ENCODE measurements at places on chromosomes 1 and 21.

DNA sequence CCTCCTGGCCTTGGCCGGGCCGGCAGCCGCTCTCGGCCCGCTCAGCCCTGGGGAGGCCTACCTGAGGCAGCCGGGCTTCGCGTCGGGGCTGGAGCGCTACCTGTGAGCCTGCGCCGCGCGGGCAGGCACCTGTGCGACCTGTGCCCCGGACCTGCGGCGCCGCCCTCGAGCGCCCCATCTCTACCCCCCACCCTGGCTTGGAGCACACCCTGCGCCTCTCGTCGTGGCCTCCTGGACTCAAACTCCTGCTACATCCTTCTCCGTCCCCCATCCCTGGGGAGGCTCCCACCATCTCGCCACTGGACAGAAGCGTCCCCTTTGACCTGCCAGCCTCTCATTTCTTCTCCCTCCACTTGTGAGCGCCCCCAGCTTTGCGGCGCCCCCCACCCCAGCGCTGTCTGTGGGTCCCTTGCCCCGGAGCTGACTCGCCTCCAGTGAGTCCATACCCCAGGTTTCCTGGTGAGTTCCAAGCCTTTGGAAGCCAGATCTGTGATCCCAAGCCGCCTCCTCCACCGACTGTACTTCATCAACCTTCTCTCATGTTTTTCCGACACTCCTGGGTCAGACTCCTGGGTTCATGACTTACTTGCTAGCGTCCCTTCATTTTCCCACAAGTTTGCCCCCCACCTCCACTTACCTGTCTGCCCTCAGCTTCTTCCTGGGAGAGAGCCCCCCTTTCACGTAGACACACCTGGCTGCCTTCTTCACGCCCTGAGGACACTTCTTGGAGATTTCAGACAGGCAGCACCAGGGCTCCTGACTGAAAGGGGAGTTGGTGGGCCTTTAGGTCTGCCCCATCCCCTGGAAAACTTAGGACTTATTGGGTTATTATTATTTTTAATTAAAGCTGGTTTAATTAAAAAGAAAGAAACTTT is 1.3 kb downstream of the FOXE3 start:
- no peak for DNase-seq

DNA sequence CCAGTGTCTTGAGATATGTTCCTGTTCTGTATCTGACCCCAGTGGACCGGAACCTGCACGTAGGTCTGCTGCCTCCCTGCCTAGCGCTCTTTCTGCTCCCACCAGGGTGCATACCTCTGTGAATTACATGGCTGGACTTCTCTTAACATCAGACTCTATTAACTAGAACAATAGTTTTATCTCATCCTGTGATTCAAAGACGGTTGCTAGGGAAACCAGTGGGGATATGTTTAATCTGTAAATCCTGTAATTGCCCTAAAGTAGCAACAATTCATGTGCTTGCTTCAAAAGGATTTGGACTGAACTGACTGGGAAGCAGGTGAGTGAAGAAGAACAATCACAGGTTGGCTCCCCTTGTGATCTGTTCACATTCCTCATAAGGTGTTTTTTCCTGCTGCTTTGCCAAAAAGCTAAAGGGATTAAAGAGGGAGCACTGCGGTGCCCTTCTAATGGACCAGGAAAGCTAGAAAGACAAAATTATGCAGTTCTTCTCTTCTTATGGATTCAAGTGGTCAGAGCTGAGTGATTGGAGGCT is 52.7 kb upstream of the DIRAS3 start:
- no peak for DNase-seq

DNA sequence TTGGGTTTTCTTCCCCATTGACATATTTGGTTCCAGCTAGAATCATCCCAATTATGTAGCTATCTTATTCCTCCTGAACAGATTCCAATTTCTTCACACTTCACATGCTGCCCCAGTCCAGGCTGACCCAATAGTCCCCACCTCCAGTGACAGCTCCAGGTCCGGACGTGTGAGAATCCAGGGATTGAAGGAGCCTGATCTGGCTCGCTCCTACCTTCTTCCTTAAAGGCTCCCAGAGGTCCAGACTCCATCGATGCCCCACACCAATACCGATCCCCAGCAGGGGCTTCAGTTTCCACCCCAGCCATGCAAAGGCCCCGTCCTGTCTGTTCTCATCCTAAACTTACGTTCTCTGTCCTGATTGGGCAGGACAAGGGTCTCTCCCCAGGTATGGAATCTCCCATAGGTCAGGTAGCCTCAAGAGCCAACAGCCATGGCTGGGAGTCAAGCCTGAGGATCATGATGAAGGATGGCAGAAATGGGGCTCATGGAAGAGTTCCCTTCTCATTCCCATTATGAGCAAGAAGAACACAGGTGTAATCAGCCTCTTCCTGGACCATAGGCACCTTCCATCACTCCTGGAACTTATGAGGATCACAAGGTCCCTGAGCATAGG is 20.4 kb upstream of the SLAMF9 start:
- DNase-seq = no peak

GRCh38 chr1:184860985-184861754 is 106.5 kb upstream of the EDEM3 start:
- DNase-seq = no peak

DNA sequence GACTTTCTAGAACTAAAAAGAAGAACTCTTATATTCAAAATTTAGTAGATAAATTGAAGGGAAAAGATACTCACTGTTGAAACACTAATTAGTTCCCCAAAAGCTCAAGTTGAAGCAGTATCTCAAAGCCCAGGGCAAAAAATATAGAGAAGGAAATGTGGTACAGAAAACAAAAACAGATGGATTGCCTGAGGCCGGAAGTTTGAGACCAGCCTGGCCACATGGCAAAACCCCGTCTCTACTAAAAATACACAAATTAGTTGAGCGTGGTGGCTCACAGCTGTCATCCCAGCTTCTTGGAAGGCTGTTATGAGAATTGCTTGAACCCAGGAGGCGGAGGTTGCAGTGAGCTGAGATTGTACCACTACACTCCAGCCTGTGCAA is 36.0 kb downstream of the FAM177B start:
- DNase-seq = peak; percentile 68

- DNase-seq = no peak
Measured at GRCh38 chr1:179888071-179888470, 6.0 kb downstream of the TOR1AIP1 start.

GRCh38 chr1:80250573-80251168 is 1244.1 kb upstream of the ADGRL4 start:
- no peak for DNase-seq

All from skin of body (tissue), 3 donors.